ENCODE measurements at places on chromosomes 5 and 9.

DNA sequence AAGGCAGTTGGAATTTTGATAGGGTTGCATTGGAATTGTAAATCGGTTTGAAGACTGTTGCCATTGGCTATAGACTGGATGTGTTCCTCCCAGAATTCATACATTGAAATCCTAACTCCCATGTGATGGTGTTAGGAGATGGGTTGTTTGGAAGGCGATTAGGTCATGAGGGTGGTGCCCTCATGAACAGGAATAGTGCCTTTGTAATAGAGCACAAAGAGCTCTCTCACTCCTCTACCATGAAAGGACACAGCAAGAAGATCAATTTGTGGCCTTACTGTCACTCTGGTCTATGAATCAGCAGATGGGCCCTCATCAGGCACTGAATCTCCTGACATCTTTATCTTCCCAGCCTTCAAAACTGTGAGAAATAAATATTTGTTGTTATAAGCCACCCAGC is 133.2 kb downstream of the PARP8 start:
- no peak for DNase-seq

GRCh38 chr9:131478421-131478868 is 24.3 kb upstream of the POMT1 start:
- no peak for DNase-seq

DNA sequence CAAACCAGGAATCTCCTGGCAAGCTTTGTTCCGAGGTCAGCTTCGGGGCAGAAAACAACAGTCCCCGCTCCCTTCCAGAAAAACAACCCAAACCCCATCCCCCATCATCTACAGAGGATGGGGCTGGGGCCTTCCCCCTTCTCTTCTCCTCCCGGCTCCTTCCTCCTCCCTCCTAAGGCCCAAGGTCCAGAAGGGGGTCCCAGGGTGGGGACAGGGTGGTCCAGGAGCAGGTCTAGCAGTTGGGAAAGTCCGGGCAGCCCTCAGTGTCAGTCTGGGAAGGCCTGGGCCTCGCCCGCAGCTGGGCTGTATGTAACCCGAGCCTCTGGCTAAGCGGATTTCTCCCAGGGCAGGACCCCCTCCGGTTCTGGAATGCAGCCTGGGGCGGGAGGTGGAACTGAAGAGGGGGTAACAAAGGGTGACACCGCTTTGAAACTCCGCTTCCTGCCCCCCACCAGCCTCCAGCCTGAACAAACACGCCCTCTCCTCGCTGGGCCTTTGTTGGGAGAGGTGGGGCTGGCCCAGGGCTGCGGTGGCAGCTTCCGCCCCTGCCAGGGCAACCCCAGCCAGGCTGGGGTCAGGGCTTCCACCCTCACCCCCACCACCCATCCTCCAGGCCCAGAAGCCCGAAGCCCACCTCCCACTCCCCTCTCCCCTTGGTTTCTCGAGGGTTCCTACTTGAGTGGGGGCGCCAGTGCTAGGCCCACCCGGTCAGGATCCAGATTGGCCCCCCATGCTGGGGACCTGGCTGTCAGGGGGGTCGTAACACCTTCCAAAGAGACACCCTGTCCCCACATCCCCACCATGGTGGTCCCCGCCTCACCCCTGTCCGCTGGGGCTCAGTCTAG is 63.5 kb downstream of the C9orf50 start:
- no peak for DNase-seq

DNA sequence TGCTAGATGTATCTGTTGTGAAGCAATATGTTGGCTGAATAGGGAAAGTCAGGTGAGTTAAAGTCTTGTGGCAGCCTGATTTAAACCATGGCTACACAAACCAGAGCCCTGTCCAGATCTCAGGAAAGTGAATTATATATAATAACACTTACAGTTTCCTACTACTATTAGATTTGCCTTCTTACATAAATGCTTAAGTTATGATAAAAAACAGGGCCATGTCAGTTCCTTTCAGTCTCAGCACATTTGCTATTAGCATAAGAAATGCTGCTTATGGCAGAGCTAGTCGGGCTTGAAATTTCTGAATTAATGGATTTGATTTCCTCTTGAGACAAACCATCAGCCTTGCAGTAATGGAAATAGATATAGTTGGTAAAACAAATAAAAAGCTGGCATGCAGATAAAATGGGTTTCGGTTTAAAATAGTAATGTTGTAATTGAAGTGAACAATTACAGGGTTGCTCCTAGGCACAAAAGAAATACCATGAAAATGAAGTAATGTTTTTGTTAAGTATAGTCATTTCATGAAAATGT is 664.2 kb upstream of the ZNF608 start:
- DNase-seq = no peak

GRCh38 chr5:162274679-162275078 is 207.1 kb downstream of the GABRG2 start:
- DNase-seq = no peak

DNA sequence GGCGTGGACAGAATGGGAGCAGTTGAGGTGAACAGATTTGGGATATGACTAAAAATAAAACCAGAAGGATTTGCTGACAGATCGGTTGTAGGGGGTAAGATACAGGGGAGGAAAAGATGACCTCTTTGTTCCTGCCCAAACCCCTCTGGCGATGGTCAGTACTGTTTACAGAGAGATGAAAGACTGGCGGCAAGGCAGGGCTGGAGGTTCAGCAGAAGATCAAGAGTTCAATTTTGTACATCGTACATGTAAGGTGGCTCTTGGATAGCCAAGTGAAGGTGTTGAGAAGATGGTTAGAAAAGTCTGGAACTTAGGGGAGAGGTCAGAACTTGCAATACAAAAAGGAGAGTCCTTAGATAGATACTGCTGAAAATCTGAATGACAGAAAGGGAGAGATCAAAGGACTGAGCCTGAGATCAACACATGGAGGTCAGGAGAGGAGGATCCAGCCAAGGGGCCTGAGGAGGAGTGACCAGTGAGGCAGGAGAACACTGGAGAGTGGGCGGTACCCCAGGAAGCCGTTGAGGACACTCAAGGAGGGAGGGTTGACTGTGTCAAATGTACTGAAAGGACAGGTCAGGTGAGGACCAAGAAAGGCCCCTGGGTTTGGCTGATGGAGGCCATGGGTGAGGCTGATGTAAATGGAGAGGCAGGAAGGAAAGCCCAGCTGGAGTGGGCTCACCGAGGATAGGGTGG is 7.1 kb downstream of the IL4 start:
- DNase-seq = no peak

GRCh38 chr5:66653325-66653724 is 57.1 kb downstream of the MAST4 start:
- DNase-seq = no peak

GRCh38 chr9:134676361-134676760 is 34.8 kb downstream of the COL5A1 start:
- DNase-seq = no peak
